ENCODE measurements at places on chromosomes 5 and 9. TPM values are rescaled to one million over a fixed set of nuclear protein-coding genes. Genes with fewer than 3 reads are reported as not detected.

Gene OR1N1
- not detected for total RNA-seq

Gene ADGRD2
- total RNA-seq, result not detected

Gene WDR38
- not detected for total RNA-seq

Gene PCDHGB3
- 3.8 TPM for total RNA-seq

DNA sequence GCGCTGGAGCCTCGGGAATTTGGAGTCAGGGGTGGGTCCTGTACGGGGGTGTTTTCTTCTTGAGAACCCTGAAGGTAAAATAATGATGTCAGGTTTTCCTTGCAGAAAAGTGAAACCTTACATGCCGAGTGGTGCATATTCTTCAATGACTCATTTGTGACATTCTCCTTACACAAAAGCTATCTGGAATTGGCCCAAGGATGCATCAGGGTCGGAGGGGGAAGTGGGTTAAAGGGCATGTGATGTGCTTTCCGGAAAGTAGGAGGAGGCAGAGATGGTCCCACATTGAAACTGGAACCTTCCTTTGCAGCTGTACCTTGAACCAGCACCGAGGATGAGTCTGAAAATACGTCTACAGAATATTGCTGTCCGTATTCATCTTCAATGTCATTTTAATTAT, 411.2 kb upstream of the IRX4 start:
- DNase-seq, result no peak

DNA sequence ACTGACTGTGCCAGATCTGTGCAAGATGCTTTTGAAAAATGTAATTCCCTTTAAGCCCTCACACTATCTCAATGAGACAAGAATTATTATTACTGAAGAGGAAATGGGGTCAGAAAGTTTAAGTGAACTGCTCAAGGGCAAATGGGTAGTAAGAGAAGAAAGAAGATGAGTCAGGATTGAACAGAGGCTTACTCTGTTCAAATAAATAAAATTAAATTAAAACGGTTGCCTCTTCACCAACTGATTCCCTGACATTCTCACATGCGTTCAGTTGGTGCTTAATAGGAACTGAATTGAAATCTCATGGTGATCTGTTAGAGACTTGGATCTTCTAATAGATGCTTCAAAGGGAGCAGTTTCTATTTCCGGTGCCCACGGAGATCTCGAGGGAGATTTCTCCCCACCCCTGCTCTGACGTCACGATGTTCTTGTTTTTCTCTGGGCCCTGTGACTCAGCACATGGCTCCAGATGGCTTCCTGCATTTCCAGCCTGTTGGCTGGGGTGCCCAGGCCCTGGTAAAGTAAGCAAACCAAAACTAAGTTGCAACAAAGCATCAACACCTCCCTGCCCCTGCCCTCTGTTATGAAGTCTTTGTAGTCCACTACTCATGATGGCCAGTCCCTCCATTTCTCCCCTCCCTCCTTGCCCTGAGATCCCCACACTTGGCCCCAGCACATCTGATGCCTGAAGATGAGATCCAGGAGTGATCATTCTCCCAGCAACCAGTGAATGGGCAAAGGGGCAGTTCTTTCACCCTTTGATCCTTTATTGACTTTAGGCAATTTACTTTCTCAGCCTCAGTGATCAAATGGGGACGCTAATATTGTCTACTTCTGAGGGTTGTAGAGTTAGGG, 106.1 kb upstream of the CPEB4 start:
- peak; percentile 97 for DNase-seq

GRCh38 chr5:159230657-159231056, 21.3 kb upstream of the RNF145 start:
- DNase-seq, result no peak

- DNase-seq, result no peak
These were observed 35.6 kb downstream of the FCHO2 start for GRCh38 chr5:72991394-72991793.

- DNase-seq, result no peak
These were observed 155.6 kb upstream of the IER5L start for GRCh38 chr9:129333617-129334104.

- no peak for DNase-seq
These were observed 63.3 kb downstream of the TMEM38B start for GRCh38 chr9:105757496-105758251.

DNA sequence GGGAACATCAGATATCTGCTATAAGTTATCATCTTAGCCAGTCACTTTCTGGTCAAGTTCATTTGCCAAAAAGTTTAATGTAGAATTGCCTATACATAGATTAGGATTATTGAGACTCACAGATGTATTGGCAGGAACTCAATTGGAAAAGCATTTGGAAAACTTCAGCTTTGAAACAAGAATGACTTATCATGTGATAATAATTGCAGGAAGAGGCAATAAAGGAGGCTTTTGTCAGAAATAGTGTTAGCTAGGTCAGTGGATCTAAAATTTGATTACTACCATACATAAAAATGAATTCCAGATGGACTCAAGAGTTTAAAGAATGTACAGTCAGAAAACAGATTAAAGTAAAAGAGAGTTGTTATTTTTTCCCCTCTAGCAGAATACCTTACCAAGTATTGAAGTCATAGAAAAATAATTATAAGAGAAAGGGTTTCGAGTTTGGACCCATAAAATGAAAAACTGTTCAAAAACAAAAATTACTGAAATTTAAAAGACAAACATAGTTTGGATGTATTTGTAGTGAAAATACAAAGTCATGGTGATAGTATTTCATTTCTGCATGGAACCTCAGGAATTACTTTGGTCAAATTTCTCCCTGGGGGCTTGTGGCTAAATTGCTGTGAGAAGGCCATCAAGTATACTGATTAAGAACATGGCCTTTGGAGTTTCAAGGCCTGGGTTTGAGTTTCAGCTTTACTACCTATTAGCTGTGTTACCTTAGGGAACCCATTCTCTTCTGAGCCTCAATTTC, 159.9 kb downstream of the TMEM38B start:
- no peak for DNase-seq

DNA sequence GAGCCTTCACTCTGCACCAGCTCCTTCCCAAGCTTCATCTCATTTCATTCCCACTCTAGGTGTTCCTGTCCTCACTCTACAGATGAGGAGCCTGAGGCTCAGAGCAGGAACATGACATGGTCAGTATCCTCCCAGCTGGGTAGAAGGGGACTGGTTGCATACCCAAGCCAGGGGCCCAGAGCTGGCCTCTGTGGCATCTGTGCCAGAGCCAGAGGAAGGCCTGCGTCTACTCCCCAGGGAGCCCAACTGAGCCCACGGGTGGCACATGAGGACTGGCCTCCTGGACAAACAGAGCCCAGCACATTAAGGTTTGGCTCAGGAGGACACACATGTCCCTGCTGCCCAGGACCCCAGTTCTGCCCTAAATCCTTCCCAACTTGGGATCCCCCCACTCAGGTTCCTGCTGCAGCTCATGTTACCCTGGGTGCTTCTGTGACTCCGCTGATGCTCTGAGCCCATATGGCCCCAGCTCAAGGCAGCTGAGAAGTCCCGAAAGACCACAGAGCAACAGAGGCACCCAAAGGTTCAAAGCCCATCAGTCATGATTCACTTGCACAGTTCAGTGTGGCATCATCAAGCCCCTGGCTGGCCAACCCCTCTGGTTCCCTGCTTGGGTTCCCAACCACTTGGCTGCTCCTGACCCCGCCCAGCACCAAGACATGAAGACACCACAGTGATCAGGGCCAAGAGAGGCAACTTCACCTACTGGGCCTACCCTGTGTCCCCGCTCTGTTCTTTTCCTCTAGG, 8.5 kb upstream of the NEURL1B start:
- no peak for DNase-seq

DNA sequence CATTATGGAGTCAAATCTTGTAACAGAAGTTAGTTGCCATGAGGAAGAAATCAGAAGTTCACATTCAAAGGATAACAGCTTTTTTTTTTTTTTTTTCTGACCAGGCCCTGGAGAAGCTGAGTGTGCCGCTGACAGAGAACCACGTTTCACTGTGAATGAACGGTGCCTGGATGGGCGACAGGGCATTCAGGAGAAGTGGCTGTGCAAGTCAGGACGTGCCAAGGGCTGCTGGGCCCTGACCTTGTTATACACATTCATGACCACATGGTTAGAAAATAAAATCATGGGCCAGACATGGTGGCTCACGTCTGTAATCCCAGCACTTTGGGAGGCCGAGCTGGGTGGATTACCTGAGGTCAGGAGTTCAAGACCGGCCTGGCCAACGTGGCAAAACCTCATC, 91.6 kb downstream of the ANKH start:
- DNase-seq, result no peak

DNA sequence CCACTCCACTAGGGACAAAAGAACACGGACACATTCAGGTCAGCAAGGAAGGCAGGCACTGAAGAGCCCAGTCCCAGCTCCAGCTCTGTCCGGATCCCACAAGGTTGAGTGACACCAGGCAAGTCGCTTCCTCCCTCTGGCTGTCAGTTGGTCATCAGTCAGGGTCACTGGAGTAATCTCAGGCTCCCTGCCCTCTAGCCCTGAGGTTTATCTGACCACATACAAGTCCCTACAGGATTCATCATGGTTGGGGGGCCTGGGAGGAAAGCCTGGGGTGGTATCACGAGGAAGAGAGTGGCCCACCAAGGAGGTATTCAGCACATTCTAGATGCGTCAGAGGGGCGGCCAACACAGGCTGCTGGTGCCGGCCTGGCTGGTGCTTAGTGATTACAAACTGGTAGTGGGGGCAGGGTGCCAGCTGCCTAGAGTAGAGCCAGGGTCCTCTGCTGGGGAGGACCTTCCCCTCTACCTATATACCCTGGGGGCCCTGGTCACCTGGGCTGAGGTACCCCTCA, 81.5 kb downstream of the SHB start:
- no peak for DNase-seq

DNA sequence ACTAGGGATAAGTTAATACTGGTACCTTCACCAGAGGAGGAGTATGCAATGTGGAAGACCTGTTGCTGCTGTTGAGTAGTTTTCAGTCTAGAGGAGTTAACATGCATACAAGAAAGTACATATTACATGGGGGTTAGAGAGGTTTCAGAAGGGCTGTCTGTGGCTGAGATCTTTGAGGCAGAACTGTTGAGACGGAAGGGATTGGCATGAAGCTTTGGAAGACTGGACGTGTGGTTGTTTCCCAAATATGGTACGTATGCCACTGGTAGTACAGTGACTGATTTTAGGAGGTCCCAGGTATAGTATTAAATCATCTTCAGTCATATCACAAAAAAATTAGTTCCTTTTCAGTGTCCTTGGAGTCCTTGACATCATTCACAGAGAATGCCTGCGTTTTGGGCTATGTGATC, 17.6 kb downstream of the TNFAIP8 start:
- no peak for DNase-seq

DNA sequence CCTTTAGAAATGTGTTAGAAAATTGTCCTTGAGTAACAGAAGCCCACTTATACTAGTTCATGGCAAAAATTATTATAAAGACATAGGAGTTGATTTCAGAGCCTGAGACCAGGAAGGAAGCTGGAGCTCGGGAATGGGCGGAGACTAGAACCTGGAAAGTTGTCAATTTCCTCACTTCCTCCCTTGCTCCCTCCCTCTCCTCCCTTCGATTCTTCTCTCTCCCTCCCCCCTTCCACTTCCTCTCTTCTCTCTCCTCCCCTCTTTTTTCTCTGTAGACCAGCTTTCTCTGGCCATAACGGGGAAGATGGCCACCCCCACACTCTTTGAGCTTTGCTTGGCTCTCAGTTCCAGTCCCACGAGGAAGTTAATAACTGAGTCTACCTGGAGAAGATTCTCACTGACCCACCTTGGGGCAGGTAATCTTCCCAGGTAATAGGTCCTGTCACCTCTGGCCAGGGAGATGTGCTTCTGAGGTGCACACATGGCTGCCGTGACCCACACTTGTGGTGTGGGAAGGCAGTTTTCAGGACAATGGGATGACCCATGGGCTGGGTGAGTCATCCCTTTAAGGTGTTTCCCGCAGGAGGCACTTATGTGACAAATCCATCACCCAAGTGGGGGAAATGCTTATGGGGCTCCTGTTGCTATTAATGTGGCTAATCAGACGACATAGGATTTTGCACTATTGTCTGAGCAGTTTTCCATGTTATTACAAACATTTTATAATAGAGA, 78.7 kb downstream of the HSPA4 start:
- DNase-seq, result peak; percentile 54

DNA sequence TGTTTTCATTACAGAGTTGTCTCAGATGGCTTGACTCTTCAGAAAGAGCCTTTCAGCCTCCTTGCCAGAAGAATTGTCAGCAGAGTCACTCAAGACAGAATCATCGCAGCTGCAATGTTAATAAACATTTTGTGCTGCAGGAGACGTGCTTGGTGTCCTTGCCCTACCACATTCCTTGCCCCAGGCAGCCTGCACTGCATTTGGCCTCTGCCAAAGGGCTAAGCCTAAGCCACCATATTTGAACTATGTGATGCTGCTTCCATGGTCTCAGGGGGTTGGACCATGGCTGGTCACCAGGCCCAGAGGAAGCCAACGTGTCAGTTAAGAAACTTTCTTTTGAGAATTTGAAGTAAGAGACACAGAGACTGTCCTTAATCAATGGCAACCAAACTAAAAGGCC, 145.4 kb downstream of the ACTL7B start:
- DNase-seq, result no peak

GRCh38 chr5:74257060-74257527, 383.4 kb downstream of the ENC1 start:
- DNase-seq, result no peak

GRCh38 chr9:82597241-82598203, 465.4 kb downstream of the RASEF start:
- no peak for DNase-seq

- DNase-seq, result peak; percentile 31
These were observed 23.4 kb downstream of the CDK20 start for GRCh38 chr9:87950765-87951488.

GRCh38 chr9:78399153-78399552, 102.2 kb downstream of the PSAT1 start:
- no peak for DNase-seq

- DNase-seq, result no peak
These were observed 441.8 kb upstream of the RIOK2 start for GRCh38 chr5:97624886-97625285.

DNA sequence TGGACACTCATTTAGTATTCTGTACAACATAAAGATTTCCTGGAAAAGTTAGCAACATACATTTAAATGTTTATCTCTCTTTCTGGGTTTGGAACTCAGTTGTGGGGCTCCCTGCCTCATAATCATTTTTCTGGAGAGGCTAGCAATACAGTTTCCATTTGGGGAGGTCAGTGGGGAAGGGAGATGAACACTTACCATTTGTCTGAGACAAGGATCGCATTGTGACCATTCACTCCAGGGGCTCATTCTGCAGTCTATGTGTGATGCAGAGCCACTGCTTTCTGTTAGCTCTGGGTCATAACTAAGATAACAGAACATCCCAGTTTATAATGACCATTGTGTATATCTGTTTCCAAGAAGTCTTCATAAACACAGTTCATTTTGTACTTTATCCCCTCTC, 22.4 kb downstream of the C9 start:
- DNase-seq, result no peak
